CD4-positive, alpha-beta T cell treated with Interleukin-12 subunit alpha and Interleukin-12 subunit beta, for 1 hour (primary cell): ENCODE measurements at places on chromosomes 12 and 14.

DNA sequence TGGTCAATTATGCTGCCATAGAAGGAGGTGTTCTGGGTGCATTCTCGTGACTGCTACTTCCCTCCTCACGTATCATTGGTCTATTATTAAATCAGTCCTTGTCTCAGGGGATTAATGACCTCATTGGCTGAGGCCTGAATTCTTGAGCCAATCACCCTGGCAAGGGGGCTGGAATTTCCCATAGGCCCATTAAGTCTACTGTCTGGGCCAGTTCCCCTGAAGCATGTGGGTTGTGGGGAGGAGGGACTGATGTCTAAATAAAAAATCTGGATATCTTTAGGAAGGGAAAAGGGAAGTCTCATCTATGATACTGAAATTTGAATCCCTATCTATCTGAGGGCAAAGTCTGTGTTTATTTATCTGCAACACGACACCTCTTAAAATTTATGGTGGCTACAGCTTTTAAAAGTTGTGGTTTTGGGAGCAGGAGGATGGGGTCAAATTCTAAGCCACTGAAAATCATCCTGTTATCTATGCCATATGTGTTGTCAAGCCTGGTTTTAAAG, 71.9 kb downstream of the DYRK2 start:
- DNase-seq = no peak

DNA sequence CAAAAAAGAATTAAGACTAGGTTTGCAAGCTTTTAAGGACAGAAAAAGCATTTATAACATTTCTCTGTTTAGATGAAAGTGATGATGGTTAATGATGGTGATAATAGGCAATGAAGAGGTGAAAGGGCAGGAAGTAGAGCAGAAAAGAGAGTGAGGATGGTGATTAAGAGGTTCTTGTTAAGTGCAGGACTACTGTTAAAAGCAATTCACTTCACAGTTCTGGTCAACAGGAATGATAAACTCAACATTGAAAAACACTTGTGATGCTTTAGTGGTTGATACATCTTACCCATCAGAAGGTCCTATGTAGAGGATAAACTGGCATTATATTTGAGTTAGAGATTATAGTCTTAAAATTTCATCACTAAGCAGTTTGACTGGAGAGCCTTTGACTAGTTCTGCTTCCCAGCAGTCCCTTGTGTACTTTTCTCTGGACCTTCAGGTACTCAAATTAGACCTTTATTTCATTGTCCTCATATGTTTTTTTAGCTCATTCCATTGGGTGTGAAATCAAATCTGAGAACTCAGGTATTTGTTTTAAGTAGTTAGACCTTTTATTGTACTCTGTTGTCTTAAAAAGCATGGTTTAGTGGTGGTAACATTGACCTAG, 10.9 kb downstream of the RAP1B start:
- DNase-seq = no peak

GRCh38 chr14:105249182-105250007, 1.1 kb downstream of the BTBD6 start:
- no peak for DNase-seq

- DNase-seq = no peak
Observed at GRCh38 chr12:106740818-106741217, 33.7 kb upstream of the RIC8B start.

DNA sequence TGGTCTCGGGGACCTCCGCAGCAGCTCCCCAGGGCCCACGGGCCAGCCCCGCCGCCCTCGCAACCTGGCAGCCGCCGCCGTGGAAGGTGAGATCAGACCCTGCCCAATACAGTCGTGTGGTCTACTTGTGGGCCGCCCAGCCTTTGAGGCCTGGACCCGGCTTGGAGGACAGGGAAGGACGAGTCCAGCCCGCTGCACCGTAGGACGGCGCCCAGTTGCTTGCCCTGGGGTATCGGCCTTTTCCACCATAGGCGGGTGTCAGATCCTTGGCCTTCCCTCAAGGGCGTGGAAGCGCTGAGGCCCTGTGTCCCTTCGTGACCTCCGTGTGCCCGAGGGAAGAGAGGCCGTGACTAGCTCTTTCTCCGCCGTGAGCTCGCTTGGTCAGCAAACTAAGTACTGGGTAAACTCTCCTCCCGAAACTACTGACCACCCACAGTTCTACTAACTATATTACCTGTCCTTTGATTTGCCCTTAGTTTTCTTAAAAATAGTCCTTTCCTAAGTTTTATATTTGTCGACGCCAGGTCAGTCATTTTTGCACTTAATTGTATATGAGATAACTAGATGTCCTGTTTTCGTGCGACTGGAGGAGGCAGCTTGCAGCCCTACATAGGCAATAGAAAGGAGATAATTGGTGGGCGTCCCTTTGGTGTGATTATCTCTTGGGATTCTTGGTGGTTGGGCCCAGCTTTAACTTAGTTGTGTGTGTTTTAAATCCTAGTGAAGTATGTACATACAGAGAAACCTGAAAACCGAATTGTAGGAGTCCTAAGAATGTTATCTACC, 757 bp downstream of the SLC25A3 start:
- DNase-seq = no peak

- no peak for DNase-seq
Observed at GRCh38 chr12:18296201-18296908, 35.0 kb downstream of the PIK3C2G start.

- no peak for DNase-seq
Observed at GRCh38 chr14:52328276-52328675, 14.2 kb downstream of the PTGER2 start.

DNA sequence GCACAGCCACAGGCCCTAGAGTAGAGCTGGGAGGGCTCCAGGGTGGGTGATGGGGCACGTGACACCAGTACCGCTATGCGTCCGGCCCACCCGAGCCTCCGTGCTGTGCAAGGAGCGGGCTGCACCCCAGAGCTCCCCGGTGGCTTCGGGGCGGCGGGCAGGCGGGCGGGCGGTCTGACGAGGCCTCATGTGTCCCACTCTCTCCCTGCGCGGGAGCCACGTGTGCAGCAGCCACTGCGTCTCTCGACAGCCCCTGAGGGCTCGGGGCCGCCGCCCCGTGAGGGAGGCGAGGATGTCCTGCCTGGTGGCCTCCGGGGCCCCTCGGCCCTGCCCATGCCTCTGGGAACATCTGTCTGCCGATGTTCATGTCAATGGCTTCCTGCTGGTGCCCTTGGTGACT, 51.2 kb upstream of the FBRSL1 start:
- no peak for DNase-seq

DNA sequence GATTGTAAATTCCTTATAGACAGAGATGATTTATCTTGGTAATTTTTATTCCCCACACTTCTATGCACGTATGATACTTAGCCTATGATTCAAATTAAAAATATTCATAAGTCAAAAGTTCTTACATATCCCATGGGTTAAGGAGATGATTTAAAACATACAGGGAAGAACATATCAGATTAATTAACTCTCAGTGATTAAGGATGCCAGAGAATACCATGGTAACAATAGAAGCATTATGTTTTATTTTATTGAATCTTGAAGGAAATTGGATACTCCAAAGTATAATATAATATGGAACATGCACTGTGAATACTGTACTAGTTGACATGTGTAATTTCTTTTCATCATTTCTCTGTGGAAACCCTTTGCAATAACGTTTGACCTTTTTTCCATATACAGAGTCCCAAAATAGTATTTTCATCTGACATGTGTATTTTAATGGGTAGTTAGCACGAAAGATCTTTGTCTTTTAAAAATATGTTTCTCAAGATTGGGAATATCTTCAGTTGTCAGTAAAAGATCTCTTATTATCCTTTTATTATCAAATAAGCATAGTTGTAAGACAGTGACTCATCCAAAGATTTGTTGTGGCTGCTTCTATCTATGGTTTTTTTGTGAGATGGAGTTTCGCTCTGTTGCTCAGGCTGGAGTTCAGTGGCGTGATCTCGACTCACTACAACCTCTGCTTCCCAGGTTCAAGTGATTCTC, 166.7 kb downstream of the RAD51B start:
- no peak for DNase-seq

- DNase-seq = no peak
Observed at GRCh38 chr12:124715121-124715990, 147.9 kb upstream of the NCOR2 start.

- DNase-seq = no peak
Observed at GRCh38 chr12:16618256-16618655, 12.3 kb upstream of the LMO3 start.

DNA sequence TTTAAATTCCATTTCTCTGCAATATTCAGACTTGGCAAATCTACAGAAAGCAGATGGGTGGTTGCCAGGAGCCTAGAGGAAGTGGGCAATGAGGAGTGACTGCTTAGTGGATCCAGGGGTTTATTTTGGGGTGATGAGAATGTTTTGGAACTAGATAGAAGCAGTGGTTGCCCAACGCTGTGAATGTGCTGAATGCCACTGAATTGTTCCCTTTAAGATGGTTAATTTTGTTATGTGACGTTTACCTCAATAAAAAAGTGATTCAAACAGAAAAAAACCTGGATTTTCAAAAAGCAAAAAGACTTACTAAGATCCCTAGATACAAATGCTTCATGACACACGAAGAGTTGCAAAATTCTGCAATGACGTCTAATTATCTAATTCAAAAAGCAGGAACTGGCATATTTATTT, 34.2 kb downstream of the DAO start:
- no peak for DNase-seq

GRCh38 chr12:62915204-62915529, 19.8 kb downstream of the PPM1H start:
- no peak for DNase-seq

- DNase-seq = no peak
Observed at GRCh38 chr14:89747126-89747525, 207.4 kb downstream of the EFCAB11 start.

DNA sequence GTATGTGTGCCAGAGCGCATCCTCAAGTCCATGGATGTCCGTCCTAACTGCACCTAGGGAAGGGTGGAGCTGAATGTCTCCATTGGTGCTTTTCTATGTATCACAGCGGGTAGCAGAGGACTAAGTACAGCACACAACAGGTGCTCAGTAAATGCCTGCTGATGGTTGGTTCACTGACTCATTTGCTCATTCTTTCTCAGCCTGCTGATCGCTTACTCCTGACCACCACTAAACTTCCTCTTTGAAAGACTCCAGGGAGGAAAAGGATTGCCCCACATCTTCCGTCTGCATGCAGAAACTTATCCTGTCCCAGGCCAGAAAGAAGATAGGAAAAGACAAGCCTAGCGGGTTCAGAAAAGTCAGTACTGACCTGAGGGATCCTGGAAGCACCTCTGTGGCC, 66.3 kb downstream of the B4GALNT3 start:
- DNase-seq = no peak

DNA sequence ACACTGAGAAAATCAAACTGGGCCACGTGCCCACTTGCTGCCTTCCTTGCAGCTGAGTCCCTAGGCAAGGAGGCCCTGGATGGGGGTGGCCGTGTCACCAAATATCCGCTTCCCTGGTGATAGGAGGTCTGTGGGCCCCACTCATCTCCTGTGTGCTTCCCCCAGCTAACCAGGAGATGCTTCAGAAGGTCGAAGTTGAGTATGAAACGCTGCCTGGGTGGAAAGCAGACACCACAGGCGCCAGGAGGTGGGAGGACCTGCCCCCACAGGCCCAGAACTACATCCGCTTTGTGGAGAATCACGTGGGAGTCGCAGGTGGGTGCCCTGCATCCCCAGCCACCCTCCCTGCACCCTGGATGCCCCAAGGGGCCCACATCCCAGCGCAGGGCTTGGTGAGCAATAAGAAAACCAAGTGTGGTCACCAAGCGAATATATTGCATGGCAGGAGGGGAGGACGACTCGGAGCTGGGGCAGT, 6.8 kb upstream of the SIVA1 start:
- no peak for DNase-seq

DNA sequence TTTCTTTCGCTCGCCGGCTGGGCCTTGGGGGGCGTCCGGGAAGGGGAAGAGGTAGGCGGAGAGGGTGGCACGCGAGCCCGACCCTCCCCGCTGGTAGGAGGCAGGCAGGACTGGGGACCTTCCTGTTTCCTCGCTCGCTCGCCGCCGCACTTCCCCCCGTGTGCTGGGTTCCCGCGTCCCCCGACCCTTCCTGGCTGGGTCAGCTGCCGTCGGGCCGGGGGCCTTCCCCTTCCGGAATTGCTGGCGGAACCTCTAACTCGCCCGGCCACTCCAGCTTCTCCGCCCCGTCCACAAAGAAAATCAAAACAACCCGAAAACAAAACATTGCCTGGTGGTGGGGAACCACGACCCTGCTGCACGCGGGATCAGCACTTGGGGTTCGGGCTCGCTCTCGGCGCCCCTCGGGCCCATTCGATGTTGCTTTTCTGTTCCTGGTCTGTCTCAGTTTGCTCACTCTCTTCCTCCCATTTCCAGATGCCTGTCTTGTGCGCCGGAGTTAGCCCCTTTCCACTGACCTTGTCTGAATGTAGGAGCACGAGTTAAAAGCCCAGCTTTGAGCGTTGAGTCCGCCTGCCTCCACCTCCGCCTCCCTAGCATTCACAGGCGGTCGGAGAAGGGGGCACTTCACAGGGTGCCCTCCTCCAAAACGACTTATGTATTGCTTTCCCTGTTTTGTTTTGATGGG, 581 bp downstream of the PAPOLA start:
- peak; percentile 20 for DNase-seq

GRCh38 chr12:69108037-69108436, 131.3 kb upstream of the CPSF6 start:
- no peak for DNase-seq

DNA sequence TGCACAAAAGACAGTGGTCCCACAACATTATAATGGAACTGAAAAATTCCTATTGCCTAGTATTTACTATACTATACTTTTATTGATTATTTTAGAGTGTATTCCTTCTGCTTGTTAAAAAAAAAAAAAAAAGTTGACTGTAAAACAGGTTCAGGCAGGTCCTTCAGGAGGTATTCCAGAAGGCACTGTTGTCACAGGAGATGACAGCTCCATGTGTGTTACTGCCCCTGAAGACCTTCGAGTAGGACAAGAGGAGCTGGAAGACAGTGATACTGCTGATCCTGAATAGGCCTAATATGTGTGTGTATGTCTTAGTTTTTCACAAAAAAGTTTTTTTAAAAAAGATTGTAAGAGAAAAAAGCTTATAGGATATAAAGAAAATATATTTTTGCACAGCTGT, 12.3 kb downstream of the UBE2N start:
- no peak for DNase-seq

- no peak for DNase-seq
Observed at GRCh38 chr14:45091710-45092109, 7.8 kb downstream of the PRPF39 start.

DNA sequence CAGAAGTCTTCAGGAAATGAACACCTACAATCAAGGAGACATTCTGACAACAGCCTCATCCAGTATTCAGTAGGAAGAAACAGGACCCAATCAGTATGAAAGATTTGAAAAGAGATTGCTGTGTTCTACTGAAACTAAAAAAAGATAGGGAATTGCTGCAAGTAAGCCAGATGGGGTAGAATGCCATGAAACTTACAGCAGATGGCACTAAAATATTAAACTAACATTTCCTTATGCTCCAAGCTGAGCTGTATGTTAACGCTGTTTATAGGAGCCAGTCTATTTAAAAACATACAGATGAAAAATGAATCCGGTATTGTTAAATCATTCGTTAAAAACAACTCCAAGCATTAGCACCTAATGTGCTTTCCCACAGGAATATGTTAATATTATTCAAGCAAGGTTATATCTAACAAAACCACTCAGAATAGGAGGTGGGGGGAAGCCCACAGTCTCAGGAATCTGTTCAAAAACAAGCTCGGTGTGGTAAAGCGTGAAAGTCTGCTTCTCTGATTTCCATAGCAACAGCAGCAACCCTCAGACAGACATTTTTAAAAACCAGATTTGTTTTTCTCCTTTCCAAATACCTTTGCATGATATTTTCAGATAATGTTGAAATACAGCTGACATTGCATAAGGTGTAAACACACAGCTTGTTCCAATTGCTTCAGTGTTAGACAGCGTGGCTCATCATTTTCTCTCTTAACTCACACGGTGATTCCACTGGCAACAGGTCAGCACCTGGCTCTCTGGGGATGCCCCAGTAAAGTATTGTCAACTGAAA, 131.4 kb upstream of the CCDC175 start:
- no peak for DNase-seq

GRCh38 chr14:61034416-61035120, 53.5 kb downstream of the SLC38A6 start:
- no peak for DNase-seq
